ENCODE measurements at places on chromosomes 3 and 15.

GRCh38 chr3:30370681-30371271 is 235.6 kb upstream of the TGFBR2 start:
- no peak for DNase-seq

DNA sequence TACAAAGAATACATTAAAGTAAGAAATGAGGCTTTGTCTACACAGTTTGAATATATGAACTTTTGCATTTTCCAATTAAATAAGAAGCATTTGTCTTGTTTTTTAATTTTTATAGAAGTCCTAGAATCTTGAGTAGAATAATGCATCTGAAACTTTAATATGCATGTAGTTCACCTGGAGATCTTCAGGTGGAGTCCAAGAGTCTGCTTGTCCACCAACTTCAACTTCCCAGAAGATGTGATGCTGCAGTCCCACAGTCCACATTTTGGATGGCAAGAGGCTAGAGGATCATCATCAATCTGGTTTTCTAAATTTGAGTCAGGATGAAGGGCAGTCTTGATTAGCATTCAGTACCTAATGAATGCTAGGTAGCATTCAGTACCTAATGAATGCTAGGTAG is 357.6 kb upstream of the SOX2 start:
- no peak for DNase-seq

DNA sequence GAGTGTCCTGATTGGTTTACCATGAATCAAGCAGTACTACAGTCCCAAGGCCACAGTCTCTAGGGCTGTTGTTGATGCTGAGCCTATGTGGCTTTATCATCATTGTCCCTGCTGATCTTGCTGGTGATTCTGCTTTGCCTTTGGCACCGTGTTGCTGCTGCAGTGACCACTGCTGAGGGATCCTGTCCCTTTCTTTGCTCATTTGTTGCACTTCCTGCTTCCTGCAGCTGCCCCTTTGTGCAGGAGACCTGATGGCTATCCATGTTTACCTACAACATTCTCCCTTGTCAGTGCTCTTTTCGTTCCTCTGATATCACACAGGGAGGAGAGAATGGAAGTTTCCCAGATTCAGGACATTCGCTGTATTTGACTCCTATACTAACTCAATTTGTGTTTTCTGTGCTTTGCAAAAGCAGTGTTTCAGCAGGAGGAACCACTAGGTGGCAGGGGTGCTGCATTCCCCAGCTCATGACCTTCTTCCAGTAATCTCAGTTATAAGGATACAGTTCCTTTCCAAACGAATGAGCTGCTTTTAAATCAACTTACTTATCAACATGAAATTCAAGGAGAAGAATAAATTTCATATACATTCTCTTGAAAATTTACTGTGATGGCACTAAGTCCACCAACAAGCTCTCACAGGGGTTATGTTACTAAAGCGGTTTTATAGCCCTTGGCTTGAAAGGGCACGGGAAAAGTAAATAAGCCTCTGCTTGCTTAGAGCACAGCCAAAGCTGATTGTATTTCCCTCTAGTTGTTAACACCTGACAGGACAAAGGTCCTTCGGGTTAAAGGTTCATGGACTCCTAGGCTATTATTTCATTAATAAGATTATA is 9.7 kb upstream of the THUMPD3 start:
- DNase-seq: peak; percentile 78

GRCh38 chr15:55587321-55588069 is 650 bp downstream of the PYGO1 start:
- peak; percentile 72 for DNase-seq

DNA sequence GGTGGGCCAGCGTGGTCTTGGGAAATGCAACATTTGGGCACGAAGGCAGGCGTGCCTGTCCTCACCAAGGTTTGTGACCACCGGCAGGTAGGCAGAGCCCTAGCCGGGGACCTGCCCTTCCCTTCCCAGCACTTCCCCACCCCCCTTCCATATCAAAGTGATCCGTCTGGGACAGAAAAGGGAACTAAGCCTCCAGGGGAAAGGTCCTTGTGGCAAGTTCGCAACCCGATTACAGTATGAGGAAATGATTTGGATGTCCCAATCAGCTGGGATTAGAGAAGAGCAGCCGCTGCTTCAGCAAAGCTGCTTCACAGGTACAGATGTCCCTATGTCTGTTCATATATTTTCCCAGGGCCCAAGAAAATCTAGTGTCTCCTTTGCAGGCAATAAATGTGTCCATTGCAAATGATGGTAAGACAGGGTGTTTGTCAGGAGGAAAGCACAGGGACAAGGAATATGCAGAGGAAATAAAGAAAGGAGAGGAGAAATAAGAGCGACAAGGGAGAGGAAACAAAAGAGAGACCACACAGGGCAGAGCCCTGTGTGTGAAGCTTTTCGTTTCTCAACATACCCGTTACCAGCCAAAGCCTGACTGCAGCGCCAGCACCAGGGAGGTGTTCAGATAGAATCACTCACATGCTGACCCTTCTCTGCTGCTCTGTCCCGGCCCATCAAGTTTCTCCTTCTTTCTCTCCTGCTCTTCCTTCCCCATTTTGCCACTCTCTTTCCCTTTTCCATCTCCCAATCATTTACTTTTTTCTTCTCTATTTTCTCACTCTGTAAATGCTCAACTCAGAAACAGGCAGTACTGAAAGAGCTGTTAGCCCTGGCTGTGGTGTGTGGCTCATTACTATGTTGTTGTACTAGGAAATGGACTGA is 17.4 kb upstream of the SECISBP2L start:
- DNase-seq: no peak

DNA sequence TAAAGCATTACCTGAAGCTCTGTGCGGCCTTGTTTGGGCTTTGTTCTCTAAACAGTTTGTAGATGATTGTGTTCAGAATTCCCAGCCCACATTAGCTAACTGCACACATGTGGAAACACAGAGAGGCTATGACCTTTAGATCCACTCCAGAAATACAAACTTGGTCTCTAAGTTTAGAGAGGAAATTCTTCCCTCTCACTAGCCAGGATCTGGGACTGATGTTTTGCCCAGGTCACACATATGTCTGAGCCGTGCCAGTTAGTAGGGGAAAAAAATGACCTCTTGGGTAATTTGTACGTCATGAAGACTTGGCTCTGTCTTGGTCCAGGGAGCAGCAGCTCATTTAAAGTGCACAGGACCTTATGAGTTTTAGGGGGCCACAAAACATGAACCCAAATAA is 223.1 kb downstream of the RBMS3 start:
- DNase-seq: no peak

- DNase-seq: no peak
Measured at GRCh38 chr3:10333349-10333650, 12.4 kb upstream of the SEC13 start.

DNA sequence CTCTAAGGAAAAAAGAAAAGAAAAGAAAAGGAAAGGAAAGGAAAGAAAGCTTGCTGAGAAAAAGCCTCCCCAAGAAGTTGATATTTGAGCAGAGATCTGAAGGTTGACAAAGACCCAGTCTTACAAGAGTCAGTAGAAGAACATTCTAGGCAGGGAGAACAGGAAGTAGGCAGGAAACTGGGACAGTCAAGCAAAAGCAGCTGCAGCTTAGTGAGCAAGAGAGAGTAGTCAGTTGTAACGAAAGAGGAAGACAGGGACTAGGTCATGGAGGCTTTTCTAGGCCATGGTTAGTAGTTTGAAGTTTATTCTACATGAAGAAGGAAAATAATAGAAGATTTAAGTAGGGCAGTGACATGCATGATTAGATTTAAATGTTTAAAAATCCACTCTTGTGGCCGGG is 31.8 kb upstream of the KLHL6 start:
- no peak for DNase-seq

- DNase-seq: no peak
Measured at GRCh38 chr3:4306860-4307259, 3.7 kb downstream of the SETMAR start.

- no peak for DNase-seq
Measured at GRCh38 chr3:122810734-122811133, 15.9 kb downstream of the SLC49A4 start.

GRCh38 chr15:39327005-39327730 is 253.7 kb upstream of the THBS1 start:
- no peak for DNase-seq

DNA sequence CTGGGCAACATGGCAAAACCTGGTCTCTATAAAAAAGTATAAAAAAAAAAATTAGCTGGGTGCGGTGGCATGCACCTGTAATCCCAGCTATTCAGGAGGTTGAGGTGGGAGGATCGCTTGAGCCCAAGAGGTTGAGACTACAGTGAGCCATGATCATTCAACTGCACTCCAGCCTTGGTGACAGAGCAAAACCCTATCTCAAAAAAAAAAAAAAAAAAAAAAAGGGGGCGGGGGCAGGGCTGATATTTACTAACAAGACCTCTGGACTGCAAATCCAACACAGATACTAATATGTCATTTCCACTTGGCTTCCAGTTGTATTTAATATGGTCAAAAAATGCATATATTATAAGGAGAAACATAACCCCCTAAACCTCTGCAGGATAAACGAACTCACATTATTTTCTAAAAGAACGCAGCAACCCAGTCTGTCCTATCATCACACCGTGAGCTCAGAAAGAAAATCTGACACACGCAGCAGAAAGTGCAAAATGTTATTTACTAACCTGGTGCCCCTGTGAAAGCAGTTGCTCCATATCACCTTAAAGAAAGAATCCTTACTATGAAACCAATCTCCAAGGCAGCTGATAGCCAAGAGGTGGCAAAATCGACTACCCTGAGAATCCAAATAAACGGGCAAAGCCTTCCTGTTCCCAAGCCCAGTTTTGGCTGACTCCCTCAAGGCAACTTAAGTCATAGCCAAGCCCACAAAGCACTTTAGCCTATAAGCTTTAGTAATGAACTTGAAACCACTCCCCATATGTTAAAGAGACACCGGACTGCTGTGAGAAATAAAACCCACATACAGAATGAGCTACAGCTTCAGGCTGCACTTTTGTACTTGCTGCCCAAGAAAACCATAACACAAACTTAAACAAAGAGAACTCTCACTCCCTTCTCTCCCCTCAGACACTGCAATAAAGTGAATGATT is 39.3 kb downstream of the PLD1 start:
- peak; percentile 67 for DNase-seq

DNA sequence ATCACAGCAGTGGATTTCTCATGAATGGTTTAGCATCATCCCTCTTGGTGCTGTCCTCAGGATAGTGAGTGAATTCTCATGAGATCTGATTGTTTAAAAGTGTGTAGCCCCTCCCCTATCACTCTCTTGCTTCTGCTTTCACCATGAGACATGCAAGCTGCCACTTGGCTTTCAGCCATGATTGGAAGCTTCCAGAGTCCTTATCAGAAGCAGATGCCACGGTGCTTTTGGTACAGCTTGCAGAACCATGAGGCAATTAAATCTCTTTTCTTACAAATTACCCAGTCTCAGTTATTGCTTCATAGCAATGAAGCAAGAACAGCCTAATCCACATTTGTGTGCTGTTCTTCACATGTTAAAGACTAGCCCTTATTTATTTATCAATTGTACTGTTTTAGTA is 495.2 kb upstream of the EPHA6 start:
- no peak for DNase-seq

GRCh38 chr3:24521420-24522145 is 26.9 kb upstream of the THRB start:
- DNase-seq: no peak

DNA sequence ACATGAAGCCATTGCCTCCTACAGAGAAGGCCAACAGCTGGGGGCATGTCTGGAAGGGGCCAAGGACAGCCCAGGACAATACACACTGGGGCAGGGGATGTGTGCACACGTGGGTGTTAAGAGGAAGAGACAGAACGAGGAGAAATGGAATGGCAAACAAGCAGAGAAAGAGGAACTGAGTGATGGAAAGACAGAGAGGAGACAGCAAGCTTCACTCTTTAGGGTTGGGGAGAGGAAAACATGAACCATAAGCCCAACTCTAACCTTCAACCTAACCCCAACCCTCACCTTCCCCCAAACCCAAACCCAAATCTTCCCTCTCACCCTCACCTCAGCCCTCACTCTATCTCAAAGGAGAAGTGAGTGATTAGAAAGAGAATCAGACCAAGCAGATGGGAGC is 11.9 kb upstream of the PARL start:
- no peak for DNase-seq

- DNase-seq: no peak
Measured at GRCh38 chr3:174102866-174103265, 705.3 kb downstream of the NLGN1 start.

- no peak for DNase-seq
Measured at GRCh38 chr3:23301819-23302218, 98.7 kb downstream of the UBE2E2 start.

Data from erythroblast (primary cell).